Stimulated activated CD4-positive, alpha-beta T cell treated with anti-CD3 and anti-CD28 coated beads, TNF-alpha, amount 100 ng/mL, for 4 hours (primary cell): ENCODE measurements at places on chromosomes 2 and 18.

GRCh38 chr2:112216167-112216566 is 38.7 kb downstream of the ZC3H8 start:
- no peak for DNase-seq

GRCh38 chr18:8231316-8231715 is 377.9 kb upstream of the RAB12 start:
- no peak for DNase-seq

GRCh38 chr2:42102591-42103450 is 55.0 kb downstream of the PKDCC start:
- no peak for DNase-seq

DNA sequence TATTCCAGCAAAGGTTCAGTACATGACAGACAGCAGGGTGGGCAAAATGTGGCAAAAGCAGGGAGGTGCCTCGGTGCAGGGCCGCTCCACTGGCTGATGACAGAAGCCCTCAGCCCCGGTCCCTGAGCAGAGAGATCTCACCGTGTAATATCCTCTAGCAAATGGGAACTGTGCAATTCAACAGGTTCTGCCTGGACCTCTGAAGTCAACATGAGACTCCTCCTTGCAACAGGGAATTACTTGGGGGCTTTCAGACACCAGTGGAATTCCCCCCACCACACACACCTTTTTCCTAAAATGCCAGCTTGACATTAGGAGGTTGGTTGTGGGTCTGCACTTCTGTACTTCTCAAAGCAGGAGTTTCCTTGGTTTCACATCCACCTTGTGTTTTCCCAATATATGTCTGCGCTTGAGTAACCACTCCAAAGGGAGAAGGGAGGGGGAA is 50.8 kb downstream of the SPRED2 start:
- no peak for DNase-seq

- no peak for DNase-seq
Measured at GRCh38 chr18:8721094-8721669, 15.8 kb downstream of the MTCL1 start.

GRCh38 chr2:32632089-32632488 is 4.2 kb downstream of the TTC27 start:
- no peak for DNase-seq

DNA sequence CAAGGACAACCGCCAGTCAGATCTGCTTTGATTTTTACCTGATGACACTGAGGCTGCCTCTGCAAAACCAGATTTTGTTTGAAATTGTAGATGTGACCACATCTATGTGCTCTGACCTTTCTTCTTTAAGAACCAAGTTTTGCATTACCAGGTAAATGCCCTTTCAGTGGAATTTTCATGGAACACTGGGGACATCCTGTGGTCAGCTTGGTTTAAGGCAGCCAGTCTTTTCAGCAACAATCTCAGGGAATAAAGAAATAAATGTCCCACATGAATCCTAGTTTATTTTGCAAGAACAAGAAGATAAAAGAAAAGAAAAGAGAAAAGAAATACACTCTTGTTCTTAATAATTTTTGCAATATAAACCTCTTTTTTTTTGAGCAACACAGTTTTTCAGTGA is 90.6 kb downstream of the POU3F3 start:
- no peak for DNase-seq

- DNase-seq = no peak
Measured at GRCh38 chr2:229798446-229799155, 84.2 kb upstream of the DNER start.

GRCh38 chr18:48988508-48989303 is 37.9 kb upstream of the SMAD7 start:
- DNase-seq = no peak

DNA sequence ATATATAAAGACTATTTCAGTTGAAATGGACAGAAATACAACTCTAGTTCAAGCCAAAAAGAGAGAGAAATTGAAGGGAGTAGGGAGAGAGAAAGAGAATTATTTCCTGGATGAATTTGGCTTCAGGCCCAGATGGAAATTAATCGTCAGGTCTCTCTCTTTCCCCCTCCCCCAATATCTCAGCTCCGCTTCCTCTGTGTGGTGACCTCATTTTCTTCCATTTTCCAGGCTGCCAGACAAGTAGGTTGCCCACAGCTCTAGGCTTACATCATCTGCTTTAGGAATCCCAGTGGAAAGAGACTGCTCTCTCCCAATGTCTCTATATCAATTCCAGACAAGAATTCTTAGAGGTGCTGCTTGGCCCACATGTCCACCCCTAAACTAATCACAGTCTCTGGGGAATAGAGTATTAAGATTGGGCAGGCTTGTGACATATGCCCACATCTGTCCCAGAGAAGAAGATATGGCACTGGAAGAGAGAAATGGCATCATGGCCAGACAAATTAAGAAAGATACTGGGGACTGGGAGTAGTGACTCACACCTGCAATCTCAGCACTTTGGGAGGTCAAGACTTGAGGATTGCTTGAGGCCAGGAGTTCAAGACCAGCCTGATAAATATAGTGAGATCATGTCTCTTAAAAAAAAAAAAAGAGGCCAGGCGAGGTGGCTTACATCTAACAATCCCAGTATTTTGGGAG is 37.2 kb upstream of the CFAP36 start:
- no peak for DNase-seq
